Activated CD8-positive, alpha-beta T cell treated with anti-CD3 and anti-CD28 coated beads, Interleukin-2, amount 10 ng/mL, durations not matched to agents 7 days and 5 days (primary cell): ENCODE measurements at places on chromosomes 5 and 9. TPM values are rescaled to one million over a fixed set of nuclear protein-coding genes. Genes with fewer than 3 reads are reported as not detected.

- H3K36me3 ChIP-seq: no peaks in the 10 kb centered on the region
- DNase-seq: peak; percentile 7
- H3K27me3 ChIP-seq: peaks cover 10% of the 10 kb centered on the region
- no peak overlapping the region for H3K27ac ChIP-seq
- H3K4me1 ChIP-seq: no peaks in the 10 kb centered on the region
Observed at GRCh38 chr9:126127591-126127990, 199.0 kb upstream of the MVB12B start.

DNA sequence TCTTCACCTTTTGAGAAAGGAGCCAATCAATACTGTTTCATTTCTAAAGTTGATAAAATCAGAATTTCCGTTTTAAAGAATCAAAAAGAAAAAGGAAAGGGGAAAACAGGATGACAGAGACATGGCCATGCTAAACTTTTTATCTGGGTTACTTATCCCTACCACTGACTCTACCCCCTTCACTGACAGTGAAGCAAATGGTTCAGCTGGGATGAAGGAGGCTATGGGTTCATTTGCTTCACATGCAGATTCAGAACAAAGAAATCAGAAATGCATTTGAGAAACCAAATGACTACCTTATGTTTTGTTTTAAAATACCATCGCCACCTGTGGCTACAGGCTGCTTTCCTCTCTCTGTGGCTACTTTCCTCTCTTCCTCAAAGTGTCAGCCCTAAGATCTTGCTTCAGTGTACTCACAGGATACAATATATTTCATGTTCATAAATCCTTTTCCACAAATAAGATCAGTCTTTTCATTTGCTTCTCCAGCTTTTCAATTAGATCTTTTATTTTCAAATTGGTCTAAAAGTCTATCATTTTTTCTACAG, 53.3 kb downstream of the LPAR1 start:
- no peak overlapping the region for H3K4me3 ChIP-seq
- H3K27ac ChIP-seq: no peak overlapping the region
- H3K36me3 ChIP-seq: no peaks in the 10 kb centered on the region
- no peaks in the 10 kb centered on the region for H3K27me3 ChIP-seq

GRCh38 chr9:70535546-70536323, 121.3 kb upstream of the KLF9 start:
- H3K27me3 ChIP-seq: no peaks in the 10 kb centered on the region
- no peak overlapping the region for H3K4me3 ChIP-seq
- H3K4me1 ChIP-seq: peaks cover 13% of the 10 kb centered on the region
- no peak overlapping the region for H3K27ac ChIP-seq
- no peak for DNase-seq

DNA sequence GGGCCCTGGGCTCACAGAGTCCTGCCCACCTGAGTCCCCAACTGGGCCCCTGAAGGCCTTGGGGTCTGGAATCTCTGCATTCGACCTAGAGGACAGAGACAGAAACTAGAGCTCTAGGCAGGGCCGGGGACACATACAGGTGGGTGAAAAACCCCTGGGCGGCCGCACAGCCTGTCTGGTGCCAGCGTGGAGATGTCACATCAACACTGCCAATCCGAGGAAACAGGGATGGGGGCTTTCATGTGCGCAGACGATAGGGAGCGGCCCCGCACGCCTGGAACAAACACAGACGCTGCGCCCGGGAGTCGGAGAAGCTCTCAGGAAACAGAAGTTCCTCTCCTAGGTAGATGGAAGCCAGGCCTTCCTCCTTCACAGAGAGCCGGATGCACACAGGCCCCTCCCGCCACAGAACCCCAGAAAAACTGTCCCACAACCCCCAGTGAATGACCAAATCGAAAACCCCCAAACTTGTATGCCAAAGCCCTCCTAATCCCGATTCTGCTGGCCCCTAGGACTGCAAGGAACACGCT, 1.8 kb downstream of the GRM6 start:
- H3K36me3 ChIP-seq: peaks cover 2% of the 10 kb centered on the region
- H3K27ac ChIP-seq: no peak overlapping the region
- no peaks in the 10 kb centered on the region for H3K4me1 ChIP-seq

DNA sequence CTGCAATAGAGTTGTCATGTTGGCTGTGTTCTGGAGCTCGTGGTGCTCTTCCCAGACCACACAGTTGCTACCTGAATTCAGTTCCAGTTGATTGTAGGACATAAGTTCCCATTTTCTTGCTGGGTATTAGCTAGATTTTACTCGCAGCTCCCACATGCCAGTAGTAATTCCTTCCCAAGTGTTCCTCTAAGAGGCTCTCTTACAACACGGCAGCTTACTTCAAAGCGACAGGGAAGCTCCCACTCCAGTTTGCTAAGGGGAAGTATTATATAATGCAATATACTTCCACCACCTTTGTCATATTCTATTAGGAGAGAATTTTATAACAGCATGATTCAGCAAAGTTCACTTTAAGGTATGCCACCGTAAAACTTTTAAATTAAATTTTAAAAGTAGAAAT, 623.0 kb downstream of the SLCO4C1 start:
- H3K4me3 ChIP-seq: no peak overlapping the region
- H3K27ac ChIP-seq: no peak overlapping the region
- H3K4me1 ChIP-seq: no peaks in the 10 kb centered on the region
- no peaks in the 10 kb centered on the region for H3K36me3 ChIP-seq
- no peak for DNase-seq

DNA sequence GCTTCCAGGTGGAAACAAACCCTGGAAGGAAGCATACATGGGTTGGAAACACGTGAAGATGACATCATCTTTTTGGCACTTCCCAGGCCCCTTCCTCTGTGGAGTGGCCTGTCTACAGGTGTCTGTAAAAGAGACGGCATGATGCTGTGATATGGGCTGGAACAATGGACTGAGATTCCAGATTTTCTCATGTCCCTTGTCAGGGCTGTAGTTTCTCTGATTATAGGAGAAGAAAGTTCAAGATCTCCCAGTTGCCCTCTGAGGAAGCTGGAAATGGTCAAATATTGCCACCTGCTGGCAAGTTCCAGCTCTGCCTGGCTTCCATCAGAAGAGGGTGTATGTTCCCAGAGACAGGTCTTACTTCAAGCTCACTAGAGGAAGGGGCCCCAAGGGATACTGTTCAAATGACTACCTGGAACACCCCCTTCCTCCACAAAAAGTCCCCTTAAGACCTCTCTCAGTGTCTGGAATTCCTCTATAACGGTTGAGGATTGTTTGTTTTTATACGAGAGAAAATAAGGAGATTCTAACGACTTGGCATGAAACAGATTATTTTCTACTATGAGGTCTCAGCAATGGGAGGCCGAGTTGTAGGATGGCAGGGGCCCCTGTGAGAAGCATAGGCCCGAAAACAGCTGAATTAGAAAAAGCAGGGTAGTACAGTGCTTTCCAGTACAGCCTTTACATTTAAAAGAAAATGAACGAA, 7.3 kb upstream of the ANXA6 start:
- H3K4me1 ChIP-seq: peaks cover 9% of the 10 kb centered on the region
- H3K27me3 ChIP-seq: peaks cover 4% of the 10 kb centered on the region
- DNase-seq: peak; percentile 88
- H3K27ac ChIP-seq: no peak overlapping the region
- H3K36me3 ChIP-seq: no peaks in the 10 kb centered on the region
- H3K4me3 ChIP-seq: no peak overlapping the region

- no peaks in the 10 kb centered on the region for H3K27me3 ChIP-seq
- no peaks in the 10 kb centered on the region for H3K4me1 ChIP-seq
- no peak for DNase-seq
- H3K36me3 ChIP-seq: peaks cover 26% of the 10 kb centered on the region
- no peak overlapping the region for H3K27ac ChIP-seq
- no peak overlapping the region for H3K4me3 ChIP-seq
Observed at GRCh38 chr5:37002176-37002751, 125.7 kb downstream of the NIPBL start.

GRCh38 chr9:70195456-70195855, 63.3 kb upstream of the SMC5 start:
- H3K27me3 ChIP-seq: peaks cover 6% of the 10 kb centered on the region
- no peak for DNase-seq
- no peaks in the 10 kb centered on the region for H3K4me1 ChIP-seq
- no peak overlapping the region for H3K27ac ChIP-seq

GRCh38 chr5:87121304-87122150, 146.2 kb upstream of the RASA1 start:
- peak; percentile 65 for DNase-seq
- H3K27me3 ChIP-seq: no peaks in the 10 kb centered on the region
- H3K36me3 ChIP-seq: peaks cover 5% of the 10 kb centered on the region
- H3K4me3 ChIP-seq: peak overlapping the region; percentile 27
- H3K27ac ChIP-seq: peak overlapping the region; percentile 85
- H3K4me1 ChIP-seq: peaks cover 56% of the 10 kb centered on the region

GRCh38 chr9:105044518-105044917, 116.6 kb upstream of the ABCA1 start:
- H3K27me3 ChIP-seq: peaks cover 2% of the 10 kb centered on the region
- H3K4me1 ChIP-seq: no peaks in the 10 kb centered on the region
- no peak overlapping the region for H3K27ac ChIP-seq
- no peaks in the 10 kb centered on the region for H3K36me3 ChIP-seq
- H3K4me3 ChIP-seq: no peak overlapping the region
- no peak for DNase-seq

- DNase-seq: no peak
- H3K4me3 ChIP-seq: no peak overlapping the region
- H3K27ac ChIP-seq: no peak overlapping the region
- H3K4me1 ChIP-seq: no peaks in the 10 kb centered on the region
Observed at GRCh38 chr5:137605411-137605810, 106.3 kb upstream of the SPOCK1 start.

DNA sequence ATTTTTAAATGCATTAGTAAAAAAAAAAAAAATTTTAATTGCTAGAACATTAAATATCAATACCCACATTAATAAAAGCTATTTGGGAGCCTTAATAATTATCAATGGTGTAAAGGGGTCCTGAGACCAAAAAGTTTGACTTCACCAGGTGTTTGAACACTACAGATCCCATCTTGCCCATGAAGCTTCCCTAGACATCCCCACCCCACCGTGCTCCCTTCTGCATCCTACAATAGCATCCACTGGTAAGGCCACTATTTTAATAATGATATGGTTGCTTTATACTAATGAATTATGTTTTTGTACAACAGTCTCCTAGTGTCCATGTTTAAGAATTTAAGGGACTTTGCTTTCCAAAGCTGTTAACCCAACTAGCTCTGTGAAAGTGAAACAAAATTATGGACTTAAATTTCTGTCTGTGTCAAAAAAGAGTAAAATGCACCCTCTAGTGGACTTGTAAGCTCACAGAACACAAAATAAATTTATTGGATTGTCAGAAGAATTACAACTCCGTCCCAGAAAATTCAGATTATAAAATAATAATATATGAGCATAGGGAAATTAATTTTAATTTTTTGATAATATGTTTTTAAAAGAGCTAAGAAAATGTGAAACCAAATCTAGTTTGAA, 76.0 kb downstream of the ARL15 start:
- no peaks in the 10 kb centered on the region for H3K36me3 ChIP-seq
- H3K4me3 ChIP-seq: peak overlapping the region; percentile 32
- peaks cover 3% of the 10 kb centered on the region for H3K4me1 ChIP-seq

- no peak for DNase-seq
- no peaks in the 10 kb centered on the region for H3K36me3 ChIP-seq
- no peak overlapping the region for H3K27ac ChIP-seq
- H3K27me3 ChIP-seq: no peaks in the 10 kb centered on the region
- no peak overlapping the region for H3K4me3 ChIP-seq
Observed at GRCh38 chr5:63049935-63050334, 471.3 kb downstream of the LRRC70 start.

GRCh38 chr9:32292611-32293010, 91.8 kb upstream of the ACO1 start:
- no peaks in the 10 kb centered on the region for H3K36me3 ChIP-seq
- H3K4me3 ChIP-seq: no peak overlapping the region
- DNase-seq: no peak
- no peaks in the 10 kb centered on the region for H3K4me1 ChIP-seq
- H3K27ac ChIP-seq: no peak overlapping the region
- H3K27me3 ChIP-seq: peaks cover 7% of the 10 kb centered on the region

DNA sequence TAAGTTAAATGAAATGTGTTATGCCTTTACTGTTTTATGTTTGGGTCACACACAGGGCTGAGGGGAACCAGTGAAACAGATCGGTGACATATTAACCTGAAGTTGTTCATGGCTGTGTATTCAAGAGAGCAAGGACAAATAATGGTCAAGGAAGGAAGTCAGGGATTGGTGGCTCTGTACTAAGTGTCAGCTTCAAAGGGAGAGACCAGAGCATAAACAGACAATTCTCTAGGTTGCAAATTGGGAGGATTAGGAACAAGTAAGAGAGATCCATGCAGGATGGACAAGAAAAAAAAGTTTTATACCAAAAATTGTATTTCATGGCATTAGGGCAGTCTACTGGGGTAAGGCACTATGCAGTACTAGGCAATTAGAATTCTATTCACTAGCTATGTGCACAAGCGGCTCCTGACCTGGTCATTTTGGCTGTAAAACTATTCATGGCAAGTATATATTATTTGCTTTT, 156.3 kb downstream of the PLPPR1 start:
- H3K4me3 ChIP-seq: no peak overlapping the region
- no peak overlapping the region for H3K27ac ChIP-seq
- no peak for DNase-seq
- no peaks in the 10 kb centered on the region for H3K36me3 ChIP-seq

GRCh38 chr5:56482363-56482762, 249.2 kb upstream of the ANKRD55 start:
- peaks cover 26% of the 10 kb centered on the region for H3K4me1 ChIP-seq
- no peak for DNase-seq
- peaks cover 9% of the 10 kb centered on the region for H3K27me3 ChIP-seq
- H3K36me3 ChIP-seq: no peaks in the 10 kb centered on the region

DNA sequence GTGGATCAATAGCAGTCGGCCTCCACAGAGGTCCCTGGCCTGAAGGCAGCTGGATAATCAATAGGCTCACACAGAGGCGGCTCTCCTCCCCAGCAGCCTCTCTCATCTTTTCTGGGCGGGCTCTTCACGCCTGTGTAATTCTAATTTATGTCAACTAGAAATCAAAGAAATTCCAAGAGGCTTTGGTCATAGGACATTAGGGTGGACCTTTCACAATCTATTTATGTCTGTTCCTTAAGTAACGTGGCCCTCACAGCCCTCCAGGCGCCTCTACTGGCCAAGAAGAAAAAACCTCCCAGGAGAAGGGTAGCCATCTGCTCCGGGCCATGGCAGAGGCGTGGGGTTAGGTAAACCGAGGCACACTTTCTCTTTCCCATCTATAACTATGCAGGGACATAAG, 205.1 kb upstream of the EFNA5 start:
- DNase-seq: no peak
- H3K36me3 ChIP-seq: no peaks in the 10 kb centered on the region
- no peaks in the 10 kb centered on the region for H3K27me3 ChIP-seq
- H3K4me1 ChIP-seq: peaks cover 4% of the 10 kb centered on the region
- H3K4me3 ChIP-seq: no peak overlapping the region

Gene SAXO1
- total RNA-seq: 0.10 TPM

Gene DBH
- total RNA-seq: not detected

Gene PTGER4
- 45.8 TPM for total RNA-seq

Gene MTAP
- total RNA-seq: 62.5 TPM

Gene CCDC152
- total RNA-seq: 6.5 TPM

Gene NR4A3
- total RNA-seq: 0.26 TPM
